ENCODE measurements at places on chromosomes 6 and 20.

- no peak for DNase-seq
Measured at GRCh38 chr6:166929542-166930189, 26.7 kb downstream of the RNASET2 start.

- DNase-seq = no peak
Measured at GRCh38 chr20:25065072-25065624, 7.2 kb upstream of the ACSS1 start.

DNA sequence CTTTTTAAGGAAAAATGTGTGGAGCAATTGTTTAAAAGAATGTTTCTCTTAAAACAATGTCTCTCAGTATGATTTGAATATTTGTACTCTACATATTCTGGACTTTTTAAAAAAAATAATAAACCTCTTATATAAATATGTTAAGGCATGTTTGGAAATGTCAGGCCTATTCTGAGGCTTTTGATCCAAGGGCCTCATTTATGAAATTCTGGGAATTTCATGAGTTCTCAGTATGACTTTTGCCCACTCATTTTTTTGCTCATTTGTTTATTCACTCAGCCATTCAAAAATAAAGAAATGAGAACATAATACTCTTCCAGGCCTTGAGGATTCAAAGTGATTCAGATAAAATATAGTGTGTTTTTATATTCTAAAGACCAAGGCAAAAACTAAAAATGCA lies 60.4 kb downstream of the DOK5 start:
- no peak for DNase-seq

- no peak for DNase-seq
Measured at GRCh38 chr20:19807191-19807945, 49.3 kb downstream of the RIN2 start.

GRCh38 chr20:55596431-55596830 lies 408.9 kb downstream of the CBLN4 start:
- no peak for DNase-seq

DNA sequence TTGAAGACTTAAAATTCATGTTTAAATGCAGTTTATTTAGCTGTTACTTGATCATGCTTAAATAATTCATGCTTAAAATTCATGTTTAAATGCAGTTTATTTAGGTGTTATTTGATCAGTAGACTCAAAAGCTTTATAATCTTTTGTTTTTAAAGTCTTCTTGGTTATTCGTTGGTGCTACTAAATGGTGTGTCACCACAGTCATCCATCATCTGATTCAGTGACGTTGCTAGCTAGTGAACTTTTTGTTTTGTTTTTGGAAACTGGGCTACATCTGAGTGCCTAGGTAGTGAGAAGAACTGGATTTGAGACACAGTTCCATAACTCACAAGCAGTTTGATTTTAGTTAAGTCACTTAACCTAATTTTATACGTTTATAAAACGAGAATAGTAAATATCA lies 20.9 kb downstream of the SCAF8 start:
- DNase-seq = no peak

DNA sequence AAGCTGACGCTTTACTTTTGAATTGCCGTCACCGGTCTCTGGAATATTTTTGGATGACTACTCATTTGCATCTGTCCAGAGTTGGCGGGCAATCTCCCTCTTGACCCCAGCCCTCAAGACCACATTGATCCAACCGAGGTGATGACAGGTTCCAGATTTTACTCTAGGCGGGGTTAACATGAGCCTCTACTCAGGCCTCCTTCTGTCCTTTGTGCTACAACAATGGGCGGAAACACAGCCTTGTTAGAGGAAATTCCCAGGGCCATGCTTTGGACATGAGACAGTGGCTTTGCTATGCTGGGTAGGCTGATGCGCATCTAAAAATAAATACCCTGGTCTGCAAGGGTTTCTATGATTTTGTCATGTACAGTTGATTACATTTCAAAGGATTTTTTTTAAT lies 27.0 kb upstream of the ADGRF5 start:
- DNase-seq = no peak

DNA sequence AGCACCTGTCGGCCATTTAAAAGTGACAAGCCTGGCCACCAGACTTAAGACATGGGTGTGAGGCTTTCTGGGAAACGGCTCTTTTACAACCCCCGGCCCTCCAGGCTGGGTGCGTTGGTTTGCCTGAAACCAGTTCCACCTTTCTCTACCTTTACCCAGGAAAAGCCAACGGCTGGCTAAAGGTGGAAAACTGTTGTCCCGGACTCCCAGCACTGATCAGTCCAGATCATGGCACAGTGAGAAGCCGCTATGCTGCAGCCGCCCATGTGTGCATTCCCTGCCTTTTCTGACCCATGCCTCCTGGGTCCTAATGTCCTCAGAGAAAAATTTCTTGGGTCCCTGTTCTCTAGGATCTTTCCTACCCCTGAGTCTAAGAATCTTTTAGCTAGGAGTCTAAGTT lies 655.7 kb upstream of the HS3ST5 start:
- no peak for DNase-seq

- no peak for DNase-seq
Measured at GRCh38 chr20:19588241-19588640, 169.8 kb upstream of the RIN2 start.

GRCh38 chr6:167244064-167244960 lies 46.8 kb upstream of the UNC93A start:
- DNase-seq = no peak
